Activated CD4-positive, alpha-beta T cell treated with anti-CD3 and anti-CD28 coated beads, Interleukin-2, amount 50 U/mL, for 48 hours (primary cell): ENCODE measurements at places on chromosomes 4 and X.

GRCh38 chrX:154516656-154517100, 646 bp upstream of the FAM3A start:
- no peak for DNase-seq

DNA sequence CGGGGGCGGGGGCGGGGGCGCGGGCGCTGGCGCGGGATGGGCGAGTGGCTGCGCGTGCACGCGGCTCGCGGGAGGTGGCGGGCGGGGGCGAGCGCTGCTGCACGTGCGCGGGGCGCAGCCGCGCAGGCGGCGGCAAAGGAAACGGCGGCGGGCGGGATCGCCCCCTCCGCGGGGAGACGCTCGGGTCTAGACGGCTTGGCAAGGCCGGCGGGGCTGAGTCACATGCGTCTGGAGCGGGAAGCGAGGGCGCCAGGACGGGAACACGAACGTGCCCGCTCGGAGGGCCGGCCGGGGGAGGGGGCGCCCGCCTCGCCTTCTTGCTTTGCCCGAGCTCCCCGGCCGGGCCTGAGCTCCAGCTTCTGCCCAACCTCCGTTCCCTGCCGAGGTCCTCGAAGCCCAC, 4.3 kb upstream of the HAUS7 start:
- DNase-seq = peak; percentile 32

- DNase-seq = no peak
Observed at GRCh38 chrX:44708470-44708869, 135.4 kb upstream of the DUSP21 start.

GRCh38 chr4:76105652-76106051, 31.1 kb downstream of the ART3 start:
- no peak for DNase-seq

- DNase-seq = no peak
Observed at GRCh38 chr4:40143926-40144508, 52.8 kb upstream of the RHOH start.

GRCh38 chr4:94558392-94558904, 106.7 kb downstream of the PDLIM5 start:
- no peak for DNase-seq

- DNase-seq = no peak
Observed at GRCh38 chr4:147831551-147832171, 99.8 kb downstream of the ARHGAP10 start.

GRCh38 chr4:57110640-57111511, 691 bp upstream of the IGFBP7 start:
- no peak for DNase-seq

DNA sequence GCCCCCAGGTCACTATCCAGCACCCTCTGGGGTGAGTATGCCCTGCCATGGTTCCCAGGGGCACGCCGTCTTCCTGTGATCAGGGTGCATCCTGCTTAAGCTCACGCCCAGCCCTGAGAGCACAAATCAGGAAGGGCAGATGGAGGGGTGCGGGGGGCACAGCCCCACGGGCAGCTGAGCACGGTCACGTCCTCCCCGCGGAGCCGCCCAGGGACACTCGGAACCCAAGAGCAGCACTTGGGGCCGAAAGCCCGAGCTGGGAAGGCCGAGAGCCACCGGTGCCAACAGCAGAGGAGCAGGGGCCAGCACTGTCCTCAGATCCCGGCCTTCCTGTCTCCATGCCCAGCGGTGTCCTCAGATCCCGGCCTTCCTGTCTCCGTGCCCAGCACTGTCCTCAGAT, 21.5 kb downstream of the NELFA start:
- no peak for DNase-seq

GRCh38 chr4:55517526-55518229, 29.0 kb downstream of the CLOCK start:
- DNase-seq = no peak

- DNase-seq = no peak
Observed at GRCh38 chr4:122588453-122589238, 32.2 kb downstream of the IL21 start.

DNA sequence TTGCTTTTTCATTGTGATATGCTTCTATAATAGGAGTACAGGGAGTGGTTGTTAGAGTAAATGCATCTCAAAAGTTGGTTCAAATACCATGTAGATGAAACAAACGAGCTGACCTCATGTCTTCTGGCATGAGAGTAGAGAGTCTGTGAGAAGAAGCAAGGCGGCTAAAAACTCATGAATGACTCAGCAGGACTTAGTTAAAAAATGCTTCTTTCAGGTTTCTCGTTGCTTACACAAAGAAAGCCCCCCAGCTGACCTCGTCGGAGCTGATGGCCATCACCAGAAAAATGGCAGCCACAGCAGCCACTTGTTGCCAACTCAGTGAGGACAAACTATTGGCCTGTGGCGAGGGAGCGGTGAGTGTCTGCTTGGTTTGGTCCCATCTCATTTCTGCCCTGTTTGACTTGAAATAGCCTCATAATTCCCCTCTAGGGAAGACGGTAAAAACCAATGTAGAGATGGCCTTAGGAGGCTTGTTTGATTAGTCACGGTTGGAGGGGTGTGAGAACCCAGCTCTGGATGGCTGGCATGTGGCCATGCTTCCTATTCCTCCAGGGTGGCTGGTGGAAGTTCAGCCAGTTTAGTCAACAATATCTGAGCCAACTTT, 14.5 kb downstream of the AFP start:
- no peak for DNase-seq

DNA sequence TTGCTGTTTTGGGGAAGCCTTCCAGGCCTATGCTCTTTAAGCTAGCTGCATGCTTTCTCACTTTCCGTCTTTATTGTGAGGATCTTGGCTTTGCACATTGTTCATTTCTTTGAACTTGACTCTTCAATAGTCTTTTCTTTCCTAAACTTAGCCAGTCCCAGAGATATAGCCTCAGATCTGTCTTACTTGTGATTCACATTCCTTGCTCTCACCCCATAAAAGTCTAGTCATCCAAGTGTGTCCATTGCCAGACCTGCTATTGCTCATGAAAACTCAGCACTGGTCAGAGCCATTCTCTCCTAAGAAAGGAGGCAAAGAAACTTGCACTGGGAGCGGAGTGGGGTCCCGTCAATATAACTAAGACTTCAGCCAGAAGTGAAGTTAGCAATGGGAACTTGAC, 275.0 kb upstream of the CTSO start:
- no peak for DNase-seq

GRCh38 chrX:150577174-150577573, 8.8 kb downstream of the MTM1 start:
- DNase-seq = no peak

DNA sequence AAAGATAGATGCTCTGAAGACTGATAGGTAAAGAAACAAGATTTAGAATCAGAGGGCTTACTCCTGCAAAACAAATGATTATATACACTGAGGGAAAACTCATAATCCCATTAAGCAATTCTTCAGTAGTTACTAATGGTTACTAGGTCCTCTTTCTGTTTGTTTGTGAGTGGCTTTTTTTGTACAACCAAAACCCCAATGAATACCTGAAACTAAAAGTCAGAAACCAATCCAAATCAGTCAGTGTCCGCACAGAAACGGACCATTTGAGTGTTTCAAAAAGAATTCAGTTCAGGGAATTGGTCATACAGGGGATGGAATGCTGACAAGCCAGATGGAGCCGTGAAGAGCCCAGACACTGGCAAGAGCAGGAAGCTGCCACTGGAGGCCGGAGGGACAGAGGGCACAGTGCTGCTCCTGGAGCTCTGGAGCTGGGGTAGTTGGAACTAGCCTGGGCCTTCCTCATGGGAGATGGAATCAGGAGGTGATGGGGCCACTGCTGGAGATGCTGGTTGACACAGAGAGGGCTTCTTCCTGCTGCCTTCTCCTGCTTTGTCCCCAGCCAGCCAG, 31.9 kb downstream of the SETD7 start:
- DNase-seq = no peak

DNA sequence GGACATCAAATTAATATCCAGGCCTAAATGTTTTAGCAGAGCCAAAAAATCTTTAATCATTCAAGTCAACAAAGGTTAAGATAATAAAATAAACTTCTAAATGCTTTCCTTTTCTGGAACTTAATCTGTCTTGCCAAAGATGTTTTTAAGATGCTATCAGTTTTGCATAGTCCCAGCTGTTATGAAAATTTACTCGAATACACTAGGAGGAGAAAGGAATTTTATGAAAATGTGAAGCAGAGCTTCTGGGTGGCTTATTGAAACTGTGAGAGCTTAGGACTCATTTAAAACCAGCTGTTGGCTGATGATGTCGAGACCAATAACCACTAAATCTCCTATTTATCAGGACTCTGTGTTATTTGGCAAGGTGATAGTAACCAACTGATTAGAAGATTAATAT, 202.2 kb upstream of the ETNPPL start:
- DNase-seq = no peak

GRCh38 chr4:80172203-80172602, 25.1 kb upstream of the PRDM8 start:
- no peak for DNase-seq

GRCh38 chr4:128384765-128385598, 97.4 kb upstream of the PGRMC2 start:
- no peak for DNase-seq

DNA sequence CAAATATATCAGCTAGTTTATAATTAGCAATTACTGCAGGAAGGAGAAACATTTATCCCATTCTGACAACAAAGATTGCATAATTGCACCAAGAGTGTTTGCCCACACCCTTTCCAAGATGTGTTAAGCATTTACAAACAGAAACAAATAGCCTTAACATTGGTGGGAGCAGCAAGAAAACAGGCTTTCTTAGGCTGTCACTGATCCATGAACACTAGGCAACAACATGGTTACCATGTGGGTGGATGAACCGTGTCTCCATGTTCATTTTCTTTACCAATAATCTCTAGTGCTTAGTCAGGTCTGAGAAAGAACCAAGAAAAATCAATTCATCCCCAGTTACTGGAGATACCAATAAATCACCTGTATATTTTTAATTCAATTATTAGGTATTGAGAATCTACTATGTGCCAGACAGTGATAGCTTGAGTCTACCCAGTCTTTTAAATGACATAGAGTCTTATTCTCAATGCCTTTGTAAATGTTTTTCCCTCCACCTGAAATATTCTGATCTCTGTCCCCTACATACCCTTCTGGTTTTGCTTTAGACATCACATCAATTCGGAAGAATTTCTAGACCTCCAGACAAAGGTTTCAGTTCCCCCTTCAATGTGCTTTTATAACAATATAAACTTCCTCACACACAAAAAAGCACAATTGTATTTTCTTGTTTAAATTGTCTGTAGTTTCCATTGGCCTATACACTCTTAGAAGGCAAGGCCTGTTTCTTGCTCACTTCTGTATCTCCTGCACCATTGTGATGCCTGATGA, 286.6 kb downstream of the PPP1R2C start:
- DNase-seq = no peak

DNA sequence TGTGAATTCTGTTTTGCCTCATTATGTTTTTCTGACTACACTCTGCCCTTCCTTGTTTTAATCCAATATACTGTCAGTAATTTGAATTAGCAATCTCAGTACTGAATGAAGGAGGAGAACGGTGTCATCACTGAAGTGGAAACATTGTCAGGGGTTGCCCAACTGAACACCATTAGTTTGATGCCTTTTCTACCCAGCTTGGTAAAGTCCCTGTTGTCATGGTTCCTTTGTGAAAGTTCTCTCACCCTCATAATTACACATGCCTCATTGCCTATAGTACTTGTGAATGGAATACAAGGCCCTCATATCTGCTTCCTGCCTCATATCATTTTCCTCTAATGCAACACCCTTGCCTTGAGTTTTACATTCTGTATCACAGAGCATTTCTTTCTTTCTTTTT, 76.9 kb downstream of the RRAGB start:
- DNase-seq = no peak

GRCh38 chr4:147479376-147479775, 1.5 kb upstream of the EDNRA start:
- no peak for DNase-seq

GRCh38 chr4:675036-675882, 917 bp downstream of the MYL5 start:
- no peak for DNase-seq

GRCh38 chr4:55906989-55907388, 41.8 kb upstream of the CEP135 start:
- no peak for DNase-seq

DNA sequence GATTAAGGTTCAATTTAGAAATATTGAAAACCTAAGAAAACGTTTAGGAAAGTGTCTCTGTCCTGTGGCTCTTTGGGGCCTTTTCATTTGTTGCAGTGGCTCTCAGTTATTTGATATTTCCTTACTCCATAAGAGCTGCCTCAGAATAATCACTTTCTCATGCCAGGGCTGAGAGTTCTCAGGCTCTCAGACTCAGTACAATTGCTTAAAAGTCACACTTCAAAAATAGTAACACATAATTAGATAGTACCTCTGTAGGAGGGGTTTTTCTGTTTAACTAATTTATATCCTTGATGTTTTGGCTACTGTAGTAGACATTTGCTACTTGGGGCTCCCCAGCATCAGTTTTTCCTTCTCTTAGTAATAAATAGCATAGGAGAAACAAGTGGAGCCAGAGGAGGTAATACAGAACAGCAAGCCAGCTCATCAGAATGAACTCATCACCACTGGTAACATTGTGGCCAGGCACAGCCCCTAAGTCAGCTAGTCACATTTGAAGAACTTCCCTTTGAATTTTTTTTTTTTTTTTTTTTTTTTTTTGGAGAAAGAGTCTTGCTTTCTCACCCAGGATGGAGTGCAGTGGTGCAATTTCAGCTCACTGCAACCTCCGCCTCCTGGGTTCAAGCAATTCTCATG, 8.0 kb upstream of the HNRNPD start:
- DNase-seq = no peak

GRCh38 chrX:35682476-35682875, 115.7 kb upstream of the MAGEB16 start:
- no peak for DNase-seq

GRCh38 chrX:5756616-5757015, 472.1 kb downstream of the NLGN4X start:
- no peak for DNase-seq

- DNase-seq = no peak
Observed at GRCh38 chrX:103356130-103356798, at the start of gene TCEAL9. Gene TCEAL9 (plus strand): TSS chrX:103356506. CDS start chrX:103357685, 1,179 bp downstream.

GRCh38 chr4:184860018-184860779, 34.4 kb upstream of the ACSL1 start:
- DNase-seq = no peak

DNA sequence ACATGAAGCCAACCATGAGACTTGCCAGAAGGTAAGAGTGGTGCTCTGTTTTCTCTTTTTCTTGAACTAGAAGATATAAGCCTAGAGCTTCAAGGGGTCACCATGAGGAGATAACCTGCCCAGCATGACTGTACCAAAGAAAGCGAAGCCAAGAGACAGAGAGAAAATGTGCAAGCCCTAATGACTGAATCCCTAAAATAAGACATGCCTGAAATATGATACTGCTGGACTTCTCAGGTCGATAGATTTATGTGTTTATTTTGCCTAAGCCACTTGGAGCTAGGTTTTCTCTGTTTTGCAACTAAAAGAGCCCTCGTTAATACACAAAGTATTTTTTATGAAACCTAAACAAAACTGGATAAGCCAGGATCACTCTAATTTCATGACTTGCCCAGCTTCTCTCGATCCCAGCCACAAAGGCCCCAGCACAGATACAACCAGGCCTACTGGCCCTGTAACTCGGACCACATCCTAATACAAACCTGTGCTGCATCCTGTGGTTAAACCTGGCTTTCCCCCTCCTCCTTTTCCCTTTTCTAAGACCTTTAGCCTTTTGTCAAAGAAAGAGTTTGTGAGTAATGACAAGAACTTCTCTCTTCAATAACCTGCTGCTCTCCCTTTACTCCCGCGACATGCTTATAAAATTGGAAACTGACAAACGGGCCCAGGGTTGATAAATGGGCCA, 185.8 kb downstream of the APBB2 start:
- no peak for DNase-seq
